ENCODE measurements at places on chromosomes 11 and 22. TPM values are rescaled to one million over a fixed set of nuclear protein-coding genes. Genes with fewer than 3 reads are reported as not detected.

The SLC5A12 gene
- not detected for total RNA-seq

The TMEM86A gene
- 0.38 TPM for total RNA-seq

The OR51B2 gene
- not detected for total RNA-seq

The FUT4 gene
- total RNA-seq = 2.5 TPM

The BMAL1 gene
- 6.8 TPM for total RNA-seq

Measured in A549 treated with Mapracorat at 1 μM for 4 hours (cell line).